ENCODE measurements at places on chromosomes 12 and 14.

GRCh38 chr14:22390195-22390594 lies 198.8 kb downstream of the DAD1 start:
- no peak for DNase-seq

DNA sequence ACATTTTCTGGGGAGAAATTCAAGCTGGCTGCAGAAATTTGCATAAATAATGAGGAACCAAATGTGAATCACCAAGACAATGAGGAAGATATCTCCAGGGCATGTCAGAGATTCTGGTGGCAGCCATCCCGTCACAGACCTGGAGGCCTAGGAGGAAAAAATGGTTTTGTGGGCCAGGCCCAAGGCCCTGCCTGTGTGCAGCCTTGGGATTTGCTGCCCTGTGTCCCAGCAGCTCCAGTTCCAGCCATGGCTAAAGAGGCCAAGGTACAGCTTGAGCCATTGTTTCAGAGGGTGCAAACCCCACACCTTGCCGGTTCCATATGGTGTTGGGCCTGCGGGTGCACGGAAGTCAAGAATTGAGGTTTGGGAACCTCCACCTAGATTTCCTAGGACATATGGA lies 147.5 kb downstream of the ADCK1 start:
- no peak for DNase-seq

GRCh38 chr12:3803865-3804472 lies 51.1 kb upstream of the CRACR2A start:
- DNase-seq: peak; percentile 48

DNA sequence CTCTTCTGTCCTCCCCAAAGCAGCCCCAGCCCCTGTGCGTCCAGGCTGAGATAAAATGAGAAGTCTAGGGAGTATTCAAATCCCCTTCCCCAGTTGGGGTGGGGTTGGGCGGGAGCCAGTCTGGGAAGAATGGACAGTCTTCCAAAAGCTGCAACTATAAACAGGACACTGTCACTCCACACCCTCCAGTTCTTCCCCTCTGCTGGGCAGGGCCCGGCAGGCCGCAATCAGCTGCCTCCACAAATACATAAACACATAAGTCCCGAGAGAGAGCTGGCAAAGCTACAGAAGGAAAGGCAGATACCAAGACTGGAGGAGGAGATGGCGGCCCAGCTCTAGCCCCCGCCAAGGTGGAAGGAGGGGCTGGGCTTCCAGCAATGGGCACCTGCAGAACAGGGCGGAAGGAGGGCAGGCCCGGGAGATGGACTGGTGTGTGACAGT lies 12.7 kb downstream of the LTBP2 start:
- no peak for DNase-seq

DNA sequence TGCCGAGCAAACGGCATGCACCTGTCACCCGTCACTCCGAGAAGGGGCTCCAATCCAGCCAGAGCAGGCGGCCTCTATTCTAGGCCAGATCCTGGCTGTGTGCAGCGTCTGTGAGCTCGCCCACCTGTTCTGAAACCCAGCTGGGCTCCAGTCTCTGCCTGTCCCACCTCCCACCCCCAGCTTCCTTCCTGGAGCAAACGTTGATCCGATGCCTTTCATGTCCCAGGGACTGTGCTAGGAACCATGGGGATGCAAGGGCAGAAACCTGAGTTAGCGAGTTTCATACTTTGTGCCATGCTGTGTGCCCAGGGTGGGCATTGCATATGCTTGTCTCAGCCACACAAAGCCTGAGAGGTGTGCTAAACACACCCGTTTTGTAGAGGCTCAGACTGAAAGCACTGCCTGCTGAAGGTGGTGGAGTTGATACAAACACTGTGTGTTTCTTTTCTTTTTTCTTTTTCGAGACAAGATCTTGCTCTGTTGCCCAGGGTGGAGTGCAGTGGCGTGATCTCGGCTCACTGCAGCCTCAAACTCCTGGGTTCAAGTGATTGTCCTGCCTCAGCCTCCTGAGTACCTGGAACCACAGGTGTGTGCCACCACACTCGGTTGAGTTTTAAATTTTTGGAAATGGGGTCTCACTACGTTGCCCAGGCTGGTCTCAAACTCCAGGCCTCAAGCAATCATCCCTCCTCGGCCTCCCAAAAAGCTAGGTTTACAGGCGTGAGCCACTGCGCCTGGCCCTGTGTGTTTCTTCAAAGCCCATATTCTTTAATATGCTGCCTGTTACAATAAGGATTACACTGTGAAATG lies 84.1 kb upstream of the MED13L start:
- peak; percentile 73 for DNase-seq

GRCh38 chr12:118741194-118741593 lies 240.1 kb upstream of the SRRM4 start:
- DNase-seq: no peak

GRCh38 chr14:103250874-103251273 lies 83.2 kb upstream of the EIF5 start:
- DNase-seq: no peak

DNA sequence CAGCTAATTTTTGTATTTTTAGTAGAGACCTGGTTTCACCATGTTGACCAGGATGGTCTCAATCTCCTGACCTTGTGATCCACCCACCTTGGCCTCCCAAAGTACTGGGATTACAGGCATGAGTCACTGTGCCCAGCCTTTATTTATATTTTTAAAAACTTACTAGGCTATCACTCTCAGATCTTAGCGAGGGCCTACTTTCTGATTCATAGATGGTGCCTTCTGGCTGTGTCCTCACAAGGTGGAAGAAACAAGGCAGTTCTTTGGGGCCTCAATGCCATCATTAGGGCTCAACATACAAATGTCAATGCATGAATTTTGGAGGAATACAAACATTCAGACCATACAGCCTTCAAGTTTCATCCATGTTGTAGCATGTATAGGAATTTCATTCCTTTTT lies 2.4 kb upstream of the DGLUCY start:
- DNase-seq: no peak

DNA sequence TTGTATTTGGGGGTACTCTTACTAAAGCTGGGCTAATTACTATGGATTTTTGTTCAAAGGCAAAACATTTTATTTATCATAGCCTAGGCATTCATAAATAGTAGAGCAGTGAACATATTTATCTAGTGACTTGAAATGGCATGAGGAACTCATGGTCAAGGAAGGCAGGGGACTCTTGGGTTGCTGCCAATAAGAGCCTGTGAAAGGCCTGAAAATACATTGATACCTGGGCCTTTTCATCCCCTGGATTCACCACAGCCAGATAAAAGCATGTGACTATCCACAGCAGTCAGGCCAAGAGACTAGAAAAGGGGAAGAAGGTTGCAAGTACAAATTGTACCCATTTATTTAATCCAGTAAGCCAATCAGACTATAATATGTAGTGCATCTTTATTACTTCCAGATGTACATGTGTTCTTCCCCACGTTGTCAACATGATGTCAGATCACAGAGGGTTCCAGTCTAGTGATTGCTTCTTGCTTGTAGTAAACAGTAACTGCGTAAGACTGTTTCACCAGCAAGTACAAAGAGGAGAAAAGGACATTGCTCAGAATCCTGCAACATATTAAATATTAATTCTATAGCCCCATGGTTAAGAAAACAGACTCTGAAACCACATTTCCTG lies 409.7 kb downstream of the NOVA1 start:
- no peak for DNase-seq

- DNase-seq: no peak
Measured at GRCh38 chr12:39319180-39319579, 123.7 kb downstream of the KIF21A start.

DNA sequence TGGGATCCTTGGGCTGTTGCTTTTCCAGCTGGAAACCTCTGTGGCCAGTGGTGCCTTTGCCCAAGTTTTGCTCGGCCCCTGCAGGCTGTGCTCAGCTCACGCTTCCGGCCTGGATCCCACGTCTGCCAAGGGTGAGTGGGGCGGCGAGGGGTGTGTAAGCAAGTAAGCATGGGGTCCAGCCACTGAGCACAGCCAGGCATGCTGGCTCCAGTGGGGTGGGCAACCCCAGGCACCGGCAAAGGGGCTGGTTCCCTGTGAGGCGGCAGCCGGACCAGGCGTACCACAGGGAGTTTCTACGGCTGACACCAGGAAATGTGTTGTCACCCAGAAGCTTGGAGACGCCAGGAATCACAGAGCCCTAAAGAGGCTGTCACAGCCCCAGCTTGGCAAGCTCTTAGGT lies 393.4 kb upstream of the CCDC196 start:
- DNase-seq: no peak

DNA sequence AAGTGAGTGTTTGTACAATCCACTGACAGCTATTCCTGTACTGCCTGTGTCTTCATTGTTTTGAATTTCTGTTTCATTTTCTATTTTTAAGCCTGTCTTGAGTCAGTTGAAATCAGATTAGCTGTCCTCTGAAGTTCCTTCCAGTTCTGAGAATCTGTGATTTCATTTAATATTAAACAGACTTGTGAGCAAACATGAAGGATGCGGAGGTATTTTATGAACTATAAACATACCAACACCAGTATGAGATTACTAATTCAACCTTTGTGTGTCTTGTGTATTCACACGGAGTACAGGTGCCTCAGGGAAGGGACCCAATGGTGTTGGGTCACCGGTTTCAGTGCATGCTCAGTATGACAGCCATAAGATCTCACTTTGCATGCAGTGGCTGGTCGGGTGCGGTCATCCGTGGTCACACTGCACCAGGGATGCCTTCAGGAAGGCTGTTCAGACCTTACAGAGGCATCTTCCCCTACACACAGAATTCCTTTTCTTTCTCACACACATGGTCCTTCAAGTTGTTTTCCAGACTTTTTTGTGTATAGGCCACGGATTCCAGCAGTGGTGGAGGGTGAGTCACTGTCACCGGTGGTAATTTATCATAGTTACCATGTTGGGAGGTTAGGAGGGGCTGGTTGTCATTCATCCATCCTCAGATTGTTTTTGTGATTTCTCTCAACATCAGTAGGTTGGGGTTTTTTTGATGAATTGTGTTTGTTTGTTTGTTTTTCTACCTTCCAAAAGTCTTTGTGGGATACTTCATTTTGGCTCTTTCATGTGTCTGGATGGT lies 103.0 kb upstream of the SFSWAP start:
- DNase-seq: no peak

GRCh38 chr12:19200261-19200660 lies 70.7 kb downstream of the PLEKHA5 start:
- no peak for DNase-seq

GRCh38 chr12:28876196-28876798 lies 272.8 kb upstream of the FAR2 start:
- no peak for DNase-seq

DNA sequence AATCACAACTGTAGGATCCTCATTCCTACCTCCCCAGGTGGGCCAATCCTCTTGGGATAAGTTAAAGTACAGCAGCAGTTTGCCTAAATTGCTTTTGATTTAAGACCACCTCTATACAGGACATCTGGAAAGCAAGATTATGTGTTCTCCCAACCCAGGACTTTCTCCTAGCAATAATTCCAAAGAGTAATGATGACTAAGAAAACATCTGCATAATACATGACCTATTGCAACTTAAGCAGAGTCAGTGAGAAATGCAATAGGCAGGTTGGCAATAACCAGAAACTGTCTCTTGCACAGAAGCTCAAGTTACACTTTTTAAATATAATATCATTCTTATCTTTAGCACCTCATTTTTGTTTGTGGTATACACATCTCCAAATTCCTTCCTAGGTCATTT lies 275.4 kb downstream of the TRHDE start:
- no peak for DNase-seq

GRCh38 chr14:42778984-42779383 lies 1172.3 kb downstream of the LRFN5 start:
- DNase-seq: peak; percentile 76

DNA sequence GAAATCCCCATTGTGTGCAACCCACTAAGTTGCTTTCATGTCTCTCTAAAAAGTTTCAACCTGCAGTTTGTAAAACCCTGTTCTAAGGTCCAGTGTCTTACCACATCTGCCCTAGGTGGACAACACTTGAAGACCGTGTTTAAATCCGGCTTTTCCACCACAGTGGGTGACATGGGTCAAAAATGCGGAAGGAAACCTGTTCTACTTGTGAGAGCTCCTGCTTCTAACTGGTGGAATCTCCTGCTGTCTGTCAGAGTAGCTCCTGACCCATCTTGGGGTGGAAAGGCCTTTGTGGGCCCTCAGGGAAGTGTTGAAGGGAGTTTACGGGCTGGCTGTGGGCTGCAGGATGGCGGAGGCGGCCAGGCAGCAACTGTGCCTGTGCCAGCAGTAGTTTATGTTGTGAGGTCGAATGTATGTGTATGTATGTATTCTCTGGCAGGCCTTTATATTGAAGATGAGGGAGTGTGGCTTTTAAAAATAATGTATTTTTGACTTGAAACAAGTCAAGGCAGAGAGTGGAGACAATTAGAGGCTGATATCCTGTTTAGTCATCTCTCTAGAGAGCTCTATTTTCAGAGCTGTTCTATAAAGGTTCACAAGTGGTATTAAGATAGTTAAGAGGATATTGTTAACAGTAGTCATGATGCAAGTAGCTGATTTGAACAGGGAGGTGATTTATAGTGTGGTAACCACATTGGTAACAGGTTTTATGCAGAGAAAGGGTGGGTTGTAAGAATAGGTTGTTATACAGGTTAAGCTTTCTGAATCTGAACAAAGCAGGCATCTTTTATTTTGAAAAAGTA lies 67.0 kb downstream of the PRKCH start:
- peak; percentile 44 for DNase-seq

DNA sequence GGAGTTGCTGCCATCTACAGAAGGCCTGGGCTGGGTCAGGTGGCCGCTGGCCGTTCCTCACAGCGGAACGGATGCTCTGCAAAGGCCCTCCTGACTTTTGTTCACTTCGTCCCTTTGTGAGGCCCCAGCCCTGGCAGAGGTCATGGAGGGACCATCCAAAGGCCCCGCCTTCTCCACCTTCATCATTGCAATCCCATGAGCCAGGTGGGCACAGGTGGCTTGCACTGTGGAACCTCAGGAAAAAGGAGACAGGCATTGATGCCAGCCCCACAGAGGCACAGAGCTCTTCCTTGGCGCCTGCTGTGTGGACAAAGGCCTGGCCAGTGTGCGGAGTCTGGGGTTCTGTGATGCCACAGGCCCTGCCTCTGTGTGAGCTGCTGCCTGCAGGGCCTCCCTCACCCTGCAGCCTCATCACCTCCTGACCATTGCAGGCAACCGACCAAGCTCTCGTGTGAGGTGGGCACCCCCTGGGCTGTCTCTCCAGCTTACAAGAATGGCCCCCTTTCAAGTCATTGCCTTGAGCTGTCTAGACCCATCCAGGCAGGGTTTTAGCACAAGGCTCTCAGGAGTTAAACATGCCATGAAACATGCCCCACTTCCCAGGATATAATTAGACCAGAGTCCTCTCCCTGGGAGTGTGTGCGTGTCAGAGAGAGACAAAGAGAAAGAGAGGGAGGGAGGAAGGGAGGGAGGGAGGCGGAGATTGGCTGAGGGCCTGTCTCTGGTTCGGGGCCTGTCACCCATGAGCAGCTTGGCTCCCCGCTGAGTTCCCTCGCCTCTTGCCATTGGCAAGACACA lies 19.3 kb downstream of the NFKBIA start:
- peak; percentile 60 for DNase-seq

GRCh38 chr14:82490397-82490796 lies 956.7 kb upstream of the SEL1L start:
- no peak for DNase-seq

DNA sequence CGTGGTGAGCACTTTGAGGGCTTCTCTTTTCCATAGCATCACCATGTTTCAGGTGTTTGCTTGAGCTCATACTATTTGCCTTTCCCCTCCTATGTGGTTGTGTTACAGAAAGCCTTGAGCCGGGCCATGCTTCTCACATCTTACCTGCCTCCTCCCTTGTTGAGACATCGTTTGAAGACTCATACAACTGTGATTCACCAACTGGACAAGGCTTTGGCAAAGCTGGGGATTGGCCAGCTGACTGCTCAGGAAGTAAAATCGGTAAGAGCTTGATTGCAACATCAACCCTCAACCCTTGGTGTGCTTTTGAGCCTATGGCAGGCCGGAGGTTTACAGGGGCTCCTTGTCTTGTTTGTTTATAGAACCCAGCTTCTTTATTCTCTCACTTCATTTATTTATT lies 8.1 kb downstream of the LETMD1 start:
- DNase-seq: no peak

Measured in NCI-H1105 (cell line).